ENCODE measurements at places on chromosomes 1 and 21.
A peak's percentile ranks its signal among the peaks of the same experiment; 100 is the strongest.

GRCh38 chr1:115430441-115431158, 92.6 kb upstream of the NGF start:
- no peak for DNase-seq

GRCh38 chr21:32448803-32449594, 36.5 kb downstream of the EVA1C start:
- DNase-seq: no peak

- DNase-seq: no peak
These were observed 49.8 kb downstream of the CSMD2 start for GRCh38 chr1:34115233-34115632.

DNA sequence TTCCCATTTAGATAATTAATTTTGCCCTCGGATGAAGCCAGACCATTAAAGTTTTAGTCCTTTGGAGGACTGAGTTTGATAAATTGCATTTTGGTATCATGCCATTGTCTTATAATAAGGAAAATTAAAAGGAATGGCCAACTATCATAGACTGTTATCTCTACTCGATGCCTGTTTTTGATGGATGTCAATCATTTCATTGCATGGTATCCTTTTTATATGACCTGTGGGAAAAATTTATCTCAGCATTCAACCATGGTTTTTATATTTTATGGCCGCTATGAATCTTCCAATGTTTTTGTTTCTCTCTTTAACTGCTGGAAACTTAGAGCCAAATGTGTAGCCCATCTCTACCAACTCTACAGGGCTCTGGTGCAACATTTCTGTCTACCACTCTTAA, 9.9 kb upstream of the CCT8 start:
- DNase-seq: no peak

GRCh38 chr1:202625416-202626360, 84.6 kb downstream of the SYT2 start:
- peak; percentile 20 for DNase-seq

- DNase-seq: no peak
These were observed 123.3 kb upstream of the SLC45A1 start for GRCh38 chr1:8194481-8195227.

GRCh38 chr1:43073490-43074230, 98.4 kb downstream of the EBNA1BP2 start:
- DNase-seq: peak; percentile 66

GRCh38 chr1:78229344-78229743, 183.6 kb downstream of the GIPC2 start:
- no peak for DNase-seq

DNA sequence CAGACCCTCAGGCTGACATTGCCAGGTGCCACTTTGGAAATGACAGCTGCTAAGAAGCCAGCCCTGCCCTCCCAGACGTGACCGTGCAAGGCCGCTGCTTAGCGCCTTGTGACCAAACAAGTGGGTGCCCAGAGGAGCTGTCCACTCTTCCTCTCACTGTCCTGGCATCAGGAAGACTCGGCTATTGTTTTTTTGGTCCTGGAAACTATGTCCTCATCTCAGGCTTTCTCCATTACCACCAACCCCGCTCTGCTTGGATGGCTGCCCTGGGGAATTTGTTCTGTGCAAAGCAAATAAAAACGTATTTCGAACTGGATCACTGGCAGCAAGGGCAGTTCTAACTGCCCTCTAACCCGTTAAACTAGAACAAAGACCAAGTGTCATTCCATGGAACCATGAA, 13.7 kb upstream of the TENT5C start:
- DNase-seq: no peak

GRCh38 chr1:75616436-75617433, 5.8 kb upstream of the SLC44A5 start:
- DNase-seq: no peak

DNA sequence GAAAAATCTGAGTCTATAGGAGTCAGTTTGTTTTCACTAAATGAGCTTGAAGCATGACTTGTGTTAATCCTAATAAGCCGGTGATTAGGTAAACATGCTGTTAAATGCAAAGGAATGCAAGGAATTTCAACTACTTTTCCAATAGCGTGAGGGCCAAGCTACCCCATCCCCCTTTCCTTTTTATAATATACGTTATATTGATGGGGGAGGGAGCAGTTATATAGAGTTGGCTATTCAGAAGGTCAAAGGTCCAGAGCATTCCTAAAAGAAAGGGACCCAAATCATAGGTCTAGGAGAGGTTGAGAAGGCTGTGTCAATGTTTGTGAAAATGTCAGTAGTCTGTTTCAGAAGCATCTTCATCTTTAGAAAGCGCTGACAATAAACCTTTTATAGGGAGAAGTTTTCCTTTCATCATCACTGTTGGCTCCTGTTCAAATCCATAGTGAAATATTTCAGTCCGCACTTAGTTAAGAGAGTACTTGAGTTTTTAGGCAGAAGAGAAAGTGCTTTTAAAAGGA, 3.8 kb downstream of the CCN1 start:
- no peak for DNase-seq

GRCh38 chr1:54200519-54200997, 591 bp downstream of the MRPL37 start:
- DNase-seq: no peak

GRCh38 chr1:240093120-240093961, 1.7 kb downstream of the FMN2 start:
- DNase-seq: no peak

GRCh38 chr1:77341195-77341594, 59.4 kb downstream of the AK5 start:
- no peak for DNase-seq

Data from stimulated activated CD8-positive, alpha-beta memory T cell treated with anti-CD3 and anti-CD28 coated beads, Interleukin-12 subunit alpha, Interleukin-12 subunit beta, amount 100 ng/mL, for 1 hour (primary cell).